Activated CD4-positive, alpha-beta T cell treated with anti-CD3 and anti-CD28 coated beads, Interleukin-2, amount 50 U/mL, for 4 hours (primary cell): ENCODE measurements at places on chromosomes 5 and 9.
A peak's percentile ranks its signal among the peaks of the same experiment; 100 is the strongest.

DNA sequence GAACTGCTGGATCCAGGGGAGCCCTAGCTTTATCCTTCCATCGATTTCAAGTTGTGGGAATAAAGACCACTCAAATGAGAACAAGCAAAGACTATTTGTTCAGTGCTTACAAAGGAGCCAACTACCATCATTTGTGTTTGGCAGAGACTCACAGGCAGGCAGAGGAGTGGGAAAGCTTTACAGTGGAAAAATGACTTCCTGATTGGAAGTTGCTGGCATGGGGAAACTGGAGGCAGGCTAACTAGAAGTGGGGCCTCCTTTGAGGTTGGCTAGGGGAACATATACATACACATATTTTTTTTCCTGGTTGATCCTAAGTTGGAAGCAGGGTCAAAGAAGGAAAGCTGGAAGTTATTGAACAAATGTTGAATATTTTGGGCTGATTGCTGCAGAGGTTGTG, 121.7 kb downstream of the ACTBL2 start:
- DNase-seq = no peak

GRCh38 chr9:27701587-27701986, 128.3 kb upstream of the C9orf72 start:
- DNase-seq = no peak

GRCh38 chr9:108687006-108687987, 168.5 kb downstream of the ACTL7B start:
- no peak for DNase-seq

- no peak for DNase-seq
These were observed 60.4 kb downstream of the DEPDC1B start for GRCh38 chr5:60639544-60639943.

DNA sequence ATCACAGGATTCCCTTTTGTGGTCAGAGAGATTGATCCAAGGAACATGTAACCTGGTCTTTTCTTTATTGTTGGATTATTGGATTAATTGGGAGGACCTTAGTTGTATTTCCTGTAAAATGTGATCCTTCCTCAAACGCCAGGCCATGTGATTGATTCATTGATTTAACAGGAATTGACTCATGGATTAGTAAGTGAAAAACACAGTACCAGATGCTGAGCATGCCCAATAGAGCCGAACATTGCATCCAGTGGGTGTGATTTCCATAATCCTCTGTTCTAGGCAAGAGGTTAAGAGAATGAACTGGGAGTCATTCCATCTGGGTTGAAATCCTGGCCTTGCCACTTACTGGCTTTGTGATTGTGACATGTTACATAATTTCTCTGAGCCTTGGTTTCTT, 522.3 kb downstream of the MAT2B start:
- DNase-seq = no peak

DNA sequence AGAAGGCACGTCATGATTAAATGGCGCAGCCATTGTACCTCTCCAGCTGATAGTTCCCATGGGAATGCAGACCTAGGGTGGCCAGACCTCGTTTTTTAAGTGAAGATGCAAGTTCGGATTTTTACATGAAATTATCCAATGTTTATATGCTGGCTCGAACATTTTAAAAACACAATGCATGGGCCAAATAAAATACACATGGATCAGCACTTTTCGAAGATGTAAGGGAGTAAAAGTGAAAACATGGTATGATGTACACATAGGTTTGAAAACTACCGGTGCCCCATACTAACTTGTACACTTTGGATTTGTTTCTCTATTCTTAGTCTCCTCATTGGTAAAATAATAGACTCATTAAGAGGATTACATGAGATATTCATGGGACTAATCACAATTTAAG, 412.5 kb upstream of the CCNG1 start:
- no peak for DNase-seq

DNA sequence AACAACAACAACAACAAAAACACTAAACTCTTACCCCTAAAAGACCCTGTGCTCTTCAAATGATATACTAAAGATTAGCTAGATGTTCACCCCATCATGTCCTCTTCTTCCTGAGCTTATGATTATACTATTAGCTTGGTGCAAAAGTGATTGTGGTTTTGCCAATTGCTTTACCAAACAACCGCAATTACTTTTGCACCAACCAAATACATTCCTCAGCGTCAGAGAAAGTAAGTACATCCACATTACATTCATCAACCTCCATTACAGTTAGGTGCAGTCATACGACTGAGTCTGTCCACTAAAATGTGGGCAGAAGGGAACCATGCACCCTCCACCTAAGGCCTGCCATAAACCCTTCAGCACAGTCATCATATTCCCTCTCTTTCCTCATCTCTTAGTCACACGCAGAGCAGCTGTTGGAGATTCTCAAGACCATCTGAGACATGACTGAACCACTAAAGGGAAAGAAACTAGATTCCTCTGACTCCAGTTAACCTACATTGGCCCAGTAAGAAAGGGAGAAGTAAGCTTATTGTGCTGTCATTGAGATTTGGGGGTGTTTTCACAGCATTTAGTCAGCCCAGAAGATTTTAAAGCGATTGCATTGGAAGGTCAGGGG, 181.6 kb upstream of the TLE4 start:
- DNase-seq = no peak

DNA sequence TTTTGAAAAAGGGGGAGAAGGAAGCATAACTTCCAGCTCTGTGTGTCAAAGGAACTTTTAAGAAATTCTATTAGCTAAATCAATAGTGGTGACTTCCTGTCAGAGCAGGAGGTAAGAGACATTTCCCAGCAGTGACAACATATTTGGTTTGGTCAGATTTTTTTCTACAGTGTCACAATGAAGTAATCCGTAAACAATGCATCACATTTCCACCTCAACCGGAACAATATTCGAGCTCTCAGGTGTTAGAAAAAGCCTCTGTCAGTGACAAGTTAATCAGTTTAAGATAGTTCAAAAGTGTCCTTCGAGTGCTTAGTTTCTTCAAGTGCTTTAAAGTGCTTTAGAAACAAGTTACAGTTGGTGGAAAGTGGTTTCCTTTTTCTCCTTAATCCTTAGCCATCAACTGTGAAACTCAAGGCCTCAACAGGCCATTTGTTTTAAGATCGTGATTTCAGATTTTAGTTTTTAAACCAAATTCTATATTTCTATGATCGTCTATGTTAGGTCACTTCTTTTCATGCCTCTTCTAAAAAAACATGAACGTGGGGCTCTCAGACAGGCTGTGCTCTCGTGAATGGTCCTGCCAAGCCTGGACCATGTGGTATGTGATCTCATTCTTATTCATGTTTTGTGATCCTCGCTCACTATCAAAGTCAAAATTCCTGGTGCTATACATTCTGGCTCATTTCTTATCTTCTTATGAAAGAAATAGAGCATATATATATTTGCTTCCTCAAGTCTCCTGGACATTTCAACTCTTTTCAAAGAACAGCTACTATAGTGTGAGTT, 181.9 kb upstream of the HMHB1 start:
- no peak for DNase-seq

GRCh38 chr9:126472948-126473298, 140.8 kb upstream of the LMX1B start:
- no peak for DNase-seq

- no peak for DNase-seq
These were observed 70.8 kb downstream of the WWC1 start for GRCh38 chr5:168362097-168362885.

DNA sequence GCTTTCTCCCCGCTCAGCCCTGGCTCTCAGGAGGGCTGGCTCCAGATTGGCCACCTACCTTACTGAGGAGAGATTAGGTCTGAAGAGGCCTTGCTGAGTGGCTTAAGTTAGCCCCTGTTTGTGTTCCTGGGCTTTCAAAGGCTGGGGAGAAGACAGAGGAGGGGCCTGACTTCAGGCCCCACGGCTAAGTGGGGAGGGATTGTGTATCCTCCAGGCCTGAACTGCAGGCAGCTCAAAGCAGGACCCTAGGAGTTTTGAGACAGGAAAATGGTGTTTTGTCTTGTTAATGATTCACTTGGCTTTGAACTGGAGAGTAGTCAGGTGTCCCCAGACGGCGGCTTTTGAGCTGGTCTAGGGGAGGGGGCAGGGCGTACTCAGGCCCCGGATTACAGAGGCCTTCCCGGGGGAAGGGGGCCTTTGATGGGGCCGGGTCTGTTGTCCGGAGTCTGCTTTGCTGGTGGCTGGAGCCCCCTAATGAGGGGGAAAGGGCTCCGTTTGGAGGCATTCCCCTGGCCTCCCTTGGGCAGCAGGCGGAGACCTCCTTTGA, 162.0 kb upstream of the SMIM23 start:
- no peak for DNase-seq

GRCh38 chr5:129361441-129362025, 98.6 kb upstream of the ADAMTS19 start:
- no peak for DNase-seq

GRCh38 chr5:169549453-169550100, 34.0 kb upstream of the SPDL1 start:
- DNase-seq = no peak

DNA sequence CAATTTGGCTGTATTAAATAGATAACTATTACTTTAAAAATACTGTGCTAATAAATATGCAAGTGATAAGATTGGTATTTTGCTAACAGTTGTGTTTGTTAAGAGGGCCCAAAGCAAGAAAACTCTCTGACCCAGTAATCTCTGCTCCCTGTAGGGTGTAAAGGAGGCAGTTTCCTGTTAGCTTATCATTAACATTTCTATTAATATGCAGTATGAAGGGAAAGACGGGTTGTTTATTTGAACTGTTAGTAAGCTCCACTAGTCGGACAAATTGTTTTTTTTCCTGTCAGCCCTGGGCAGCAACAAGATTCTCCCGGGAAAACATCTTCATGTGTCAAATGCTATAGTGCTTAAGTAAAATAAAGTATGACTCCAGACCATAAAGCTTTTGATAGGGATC, 35.6 kb downstream of the ERP44 start:
- no peak for DNase-seq

DNA sequence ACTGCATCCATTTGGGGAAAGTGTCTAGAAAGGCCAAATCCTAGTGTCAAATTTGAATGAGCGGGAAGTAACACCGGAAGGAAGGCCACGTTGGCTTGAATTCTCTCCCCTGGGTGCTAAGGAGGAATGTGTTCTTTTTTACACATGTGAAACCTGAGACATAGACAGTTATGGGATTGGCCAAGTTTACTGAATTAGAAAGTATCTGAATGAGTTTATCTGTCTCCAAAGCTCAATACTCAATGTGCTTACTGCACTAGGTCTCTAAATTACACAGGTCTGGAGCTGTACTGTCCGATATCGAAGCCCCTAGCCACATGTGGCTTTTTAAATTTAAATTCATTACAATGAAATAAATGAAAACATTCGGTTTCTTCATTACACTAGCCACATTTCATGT, 6.0 kb downstream of the DMRT1 start:
- no peak for DNase-seq

DNA sequence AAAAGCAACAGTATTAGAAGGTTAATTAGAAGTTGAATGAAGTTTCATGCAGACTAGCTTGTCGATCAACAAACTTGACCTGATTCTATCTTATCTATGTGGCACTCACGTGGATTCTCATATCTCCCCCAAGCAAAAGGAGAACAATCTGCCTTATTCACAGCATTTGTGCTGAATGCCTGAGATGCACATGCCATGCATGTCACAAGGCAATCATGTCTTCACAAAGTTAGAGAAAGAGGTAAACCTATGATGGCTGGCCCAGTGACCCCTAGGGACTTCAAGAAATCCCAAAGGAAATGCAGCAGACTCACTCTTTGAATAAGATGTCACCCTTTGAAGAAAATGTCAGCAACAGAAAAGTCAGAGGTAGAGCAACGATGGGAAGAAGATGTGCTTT, 17.6 kb upstream of the SHOC1 start:
- no peak for DNase-seq

- no peak for DNase-seq
These were observed 122.7 kb downstream of the WNK2 start for GRCh38 chr9:93306579-93307091.

DNA sequence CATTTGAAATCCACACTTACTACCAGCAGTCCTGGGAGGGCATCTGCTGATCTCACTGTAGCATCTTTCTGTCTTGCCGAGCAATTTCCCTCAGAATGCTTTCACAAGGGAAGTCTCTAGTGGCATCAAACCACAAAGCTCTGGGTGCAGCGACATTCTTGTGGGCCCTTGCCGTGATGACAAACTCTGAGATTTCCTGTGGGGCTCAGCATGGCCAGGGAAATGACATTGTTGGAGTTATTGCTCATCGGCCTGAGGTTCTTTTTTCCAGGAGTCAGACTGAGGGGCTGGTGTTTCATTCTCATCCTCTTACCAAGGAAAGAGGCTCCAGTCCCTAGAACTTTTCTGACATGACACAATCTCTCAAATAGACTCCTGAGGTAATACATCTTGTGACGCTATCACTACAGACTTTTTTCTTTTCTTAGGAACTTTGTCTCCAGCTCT, 51.4 kb downstream of the PFDN1 start:
- DNase-seq = peak; percentile 62

- no peak for DNase-seq
These were observed 173.8 kb downstream of the AUH start for GRCh38 chr9:91187965-91188344.

- DNase-seq = no peak
These were observed 30.0 kb upstream of the SH3RF2 start for GRCh38 chr5:145906401-145906800.

- no peak for DNase-seq
These were observed 215.5 kb downstream of the FSTL4 start for GRCh38 chr5:133396814-133397213.

GRCh38 chr9:95852059-95853032, 23.1 kb upstream of the ERCC6L2 start:
- no peak for DNase-seq

GRCh38 chr5:146447734-146448380, 724 bp downstream of the TCERG1 start:
- DNase-seq = peak; percentile 17

GRCh38 chr9:129182625-129183494, 4.8 kb upstream of the IER5L start:
- DNase-seq = no peak

DNA sequence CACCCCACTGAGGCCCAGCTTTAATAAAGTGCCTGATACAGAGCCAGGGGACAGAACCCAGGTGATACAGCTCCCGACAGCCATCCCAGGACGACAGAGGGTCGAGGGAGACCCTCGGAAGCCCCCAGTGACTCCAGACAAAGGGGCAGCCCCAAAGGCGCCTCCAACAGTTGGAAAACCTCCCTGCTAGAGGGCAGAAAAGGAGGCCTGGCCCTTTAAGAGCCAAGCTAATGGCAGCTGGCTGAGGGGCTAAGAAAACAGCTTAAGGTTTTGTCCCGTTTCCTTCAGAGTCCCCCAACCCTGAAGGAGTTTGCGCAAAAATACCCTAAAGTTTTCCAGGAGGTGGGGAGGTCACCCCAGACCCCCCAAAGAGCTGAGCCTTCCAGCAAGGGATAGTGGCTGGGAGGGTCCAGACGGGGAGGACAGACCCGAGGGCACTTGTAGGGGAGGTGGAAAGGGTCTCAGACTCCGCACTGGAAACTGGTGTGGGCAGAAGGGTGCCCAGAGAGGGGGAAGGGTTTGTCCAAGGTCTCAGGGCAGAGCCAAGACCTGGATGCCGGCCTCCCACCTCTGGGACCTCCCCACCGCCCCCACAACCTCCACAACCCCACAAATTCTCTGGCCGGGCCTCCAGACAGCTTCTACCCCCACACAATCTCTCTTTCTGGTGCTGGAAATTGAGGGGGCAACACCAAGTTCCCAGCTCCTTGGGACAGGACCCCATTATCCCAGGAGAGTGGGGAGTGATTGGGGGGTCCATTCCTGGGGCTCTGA, 8.2 kb upstream of the AK1 start:
- DNase-seq = no peak

GRCh38 chr9:38088006-38088925, 19.2 kb upstream of the SHB start:
- DNase-seq = peak; percentile 59
